GM13977 (cell line): ENCODE measurements at places on chromosomes 4 and X.
A peak's percentile ranks its signal among the peaks of the same experiment; 100 is the strongest.

- DNase-seq, result no peak
These were observed 81.5 kb downstream of the ARX start for GRCh38 chrX:24934279-24934678.

- DNase-seq, result no peak
These were observed 200.5 kb downstream of the NWD2 start for GRCh38 chr4:37445023-37445422.

GRCh38 chr4:130064471-130064870, 968.5 kb downstream of the C4orf33 start:
- no peak for DNase-seq

- DNase-seq, result peak; percentile 72
These were observed 97.3 kb upstream of the DDX3X start for GRCh38 chrX:41236629-41237028.

GRCh38 chr4:152522754-152523153, 13.1 kb downstream of the FBXW7 start:
- no peak for DNase-seq

DNA sequence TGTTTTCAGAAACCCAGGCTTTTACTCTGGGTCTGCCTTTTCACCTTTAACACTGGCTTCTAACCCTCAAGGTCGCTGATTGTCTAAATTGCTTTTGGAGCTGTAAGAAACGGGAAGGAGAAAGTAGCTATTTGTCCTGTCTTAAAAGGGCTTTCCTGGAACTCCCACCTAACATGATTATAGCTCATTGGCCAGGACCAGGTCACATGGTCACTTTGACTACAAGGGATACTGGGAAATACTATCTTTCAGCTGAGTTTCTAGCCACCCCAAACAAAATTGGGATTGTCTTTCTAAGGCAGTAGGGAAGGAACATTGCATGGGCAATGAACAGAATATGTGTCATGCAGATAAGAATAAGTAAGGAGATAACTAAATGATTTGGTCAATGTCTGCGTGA, 106.7 kb upstream of the ARHGAP24 start:
- no peak for DNase-seq

- DNase-seq, result no peak
These were observed 184.0 kb downstream of the UGT8 start for GRCh38 chr4:114782415-114783214.

DNA sequence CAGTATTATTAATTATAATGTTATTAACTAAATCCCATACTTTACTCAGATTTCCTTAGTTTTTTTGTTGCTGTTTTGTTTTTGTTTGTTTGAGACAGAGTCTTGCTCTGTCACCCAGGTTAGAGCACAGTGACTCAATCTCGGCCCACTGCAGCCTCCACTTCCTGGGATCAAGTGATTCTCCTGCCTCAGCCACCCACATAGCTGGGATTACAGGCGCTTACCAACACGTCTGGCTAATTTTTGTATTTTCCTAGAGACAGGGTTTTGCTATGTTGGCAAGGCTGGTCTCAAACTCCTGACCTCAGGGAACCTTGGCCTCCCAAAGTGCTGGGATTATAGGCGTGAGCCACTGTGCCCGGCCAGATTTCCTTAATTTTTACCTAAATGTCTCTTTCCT, 72.2 kb downstream of the ANAPC4 start:
- DNase-seq, result no peak
